Activated T-cell treated with anti-CD3 and anti-CD28 coated beads for 1 hour (primary cell): ENCODE measurements at places on chromosomes 5 and 9.
A peak's percentile ranks its signal among the peaks of the same experiment; 100 is the strongest.

GRCh38 chr9:2248768-2249265, 233.7 kb downstream of the SMARCA2 start:
- DNase-seq: no peak

DNA sequence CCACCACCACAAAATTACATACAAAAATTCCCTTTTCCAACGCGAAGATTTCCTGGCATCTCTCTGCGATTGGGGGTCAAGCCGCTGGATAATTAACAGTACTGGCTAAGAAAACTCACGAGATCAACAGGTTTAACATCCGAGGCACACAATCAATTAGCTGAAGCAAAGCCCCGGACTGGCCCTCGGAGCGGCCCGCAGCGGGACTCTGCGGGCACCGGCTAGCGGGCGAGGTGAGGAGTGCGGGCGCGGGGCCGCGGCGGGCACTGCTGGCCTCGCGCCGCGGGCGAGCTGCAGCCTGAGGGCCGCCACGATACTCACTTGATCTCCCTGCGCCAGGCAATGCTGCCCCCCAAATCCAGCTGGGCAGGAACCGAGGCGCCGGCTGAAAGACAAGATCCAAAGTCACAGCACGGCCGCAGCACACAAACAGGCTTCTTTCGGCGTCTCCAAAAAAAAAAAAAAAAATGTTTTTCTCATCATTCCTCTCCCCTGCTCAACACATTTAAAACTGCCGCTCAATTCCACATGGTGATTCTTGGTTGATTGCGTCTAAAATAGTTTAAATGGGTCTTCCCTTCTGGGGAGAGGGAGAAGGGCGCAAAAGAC, 210.2 kb downstream of the MEF2C start:
- DNase-seq: no peak

GRCh38 chr5:8381972-8382371, 513.0 kb downstream of the MTRR start:
- no peak for DNase-seq

DNA sequence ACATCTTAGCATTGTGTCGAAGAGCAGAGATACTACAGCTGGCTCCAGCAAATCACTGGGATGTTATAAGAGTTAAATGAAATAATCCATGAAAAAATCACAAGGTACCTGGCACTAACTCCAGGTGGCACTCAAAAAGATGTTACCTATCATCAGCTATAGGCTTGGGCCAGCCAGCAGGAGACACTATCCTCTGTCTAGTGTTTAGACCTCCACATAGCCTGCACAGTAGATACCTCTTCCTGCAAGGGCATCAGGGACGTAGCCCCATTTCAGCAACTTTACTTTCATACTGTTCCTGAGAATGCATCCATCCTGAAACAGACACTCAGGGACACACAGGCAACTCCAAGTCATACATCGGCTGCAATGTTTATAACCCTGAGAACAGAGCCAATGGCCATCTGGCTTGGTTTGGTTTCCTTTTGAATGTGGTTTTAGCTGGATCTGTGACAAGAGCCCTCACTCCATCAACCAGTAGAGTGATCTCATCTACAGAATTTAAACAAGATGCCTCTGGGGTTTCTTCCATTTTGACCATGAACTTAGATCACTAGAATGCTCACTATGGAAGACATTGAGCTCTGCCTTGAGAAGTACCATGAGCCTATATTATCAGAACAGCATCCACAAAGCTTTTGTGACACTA, 69.9 kb downstream of the TLE1 start:
- DNase-seq: no peak

GRCh38 chr9:33524306-33524947, 376 bp downstream of the ANKRD18B start:
- no peak for DNase-seq

DNA sequence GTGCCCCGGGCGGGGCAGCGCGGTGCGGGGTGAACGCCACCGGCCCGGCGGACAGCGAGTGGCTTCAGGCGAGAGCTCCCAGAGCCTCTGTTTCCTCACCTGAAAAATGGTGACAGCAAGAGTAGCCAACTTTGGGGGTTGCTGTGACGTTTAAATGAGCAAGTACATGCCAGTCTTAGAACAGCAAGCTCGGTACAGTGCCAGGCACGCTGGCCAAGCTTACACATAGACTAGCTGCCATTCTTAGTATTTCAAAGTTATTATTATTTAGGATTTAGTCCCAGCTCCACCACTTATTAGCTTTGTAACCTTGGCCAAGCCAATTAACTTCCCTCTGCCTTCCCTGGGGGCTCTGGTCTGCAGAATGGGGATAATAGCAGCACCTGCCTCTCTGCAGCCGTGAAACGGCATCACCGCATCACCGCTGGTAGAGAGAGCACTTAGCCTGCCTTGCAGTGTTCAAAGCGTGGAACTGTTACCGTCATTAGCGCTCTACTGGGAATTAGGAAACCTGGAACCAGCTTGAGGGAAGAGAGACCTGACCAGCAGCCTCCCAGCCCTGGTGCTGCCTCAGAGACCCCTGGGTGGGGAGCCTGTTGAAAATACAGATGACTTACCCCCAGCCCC, at the start of gene C9orf50:
C9orf50 (minus strand) TSS at position 433 of the 627 bp plus-strand sequence. CDS start 527 bp downstream, outside the sequence.
- DNase-seq: no peak

DNA sequence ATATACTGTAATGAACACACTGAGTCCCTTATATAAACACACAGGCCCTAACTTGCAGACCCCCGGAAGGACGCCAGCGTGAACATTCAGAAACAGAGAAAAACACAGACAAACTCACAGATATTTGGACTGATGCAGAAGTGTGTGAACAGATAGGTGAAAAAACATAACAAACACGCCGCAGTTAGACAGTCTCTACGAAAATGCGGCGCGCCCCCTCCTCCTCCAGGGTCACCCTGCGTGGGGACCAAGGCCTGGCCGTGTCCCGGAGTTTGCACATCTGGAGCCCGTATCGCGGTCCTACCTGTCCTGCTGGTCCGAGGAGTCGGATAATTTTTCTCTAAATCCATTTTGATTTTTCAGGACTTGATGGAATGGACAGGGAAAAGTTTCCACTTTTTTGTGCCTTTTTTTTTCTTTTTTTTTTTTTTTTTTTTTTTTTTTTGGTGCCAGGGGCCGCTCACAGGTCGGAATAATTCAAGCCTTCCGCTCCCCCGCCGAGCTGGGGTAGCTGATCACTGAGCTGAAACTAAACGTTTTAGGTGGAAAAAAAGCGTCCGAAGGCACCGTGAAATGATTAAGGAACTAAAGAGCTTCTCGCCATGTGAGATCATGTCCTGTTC, at the start of gene PAX5:
PAX5 (minus strand) TSS at position 587 of the 623 bp plus-strand sequence; CDS start at position 350, 237 bp downstream.
- no peak for DNase-seq

DNA sequence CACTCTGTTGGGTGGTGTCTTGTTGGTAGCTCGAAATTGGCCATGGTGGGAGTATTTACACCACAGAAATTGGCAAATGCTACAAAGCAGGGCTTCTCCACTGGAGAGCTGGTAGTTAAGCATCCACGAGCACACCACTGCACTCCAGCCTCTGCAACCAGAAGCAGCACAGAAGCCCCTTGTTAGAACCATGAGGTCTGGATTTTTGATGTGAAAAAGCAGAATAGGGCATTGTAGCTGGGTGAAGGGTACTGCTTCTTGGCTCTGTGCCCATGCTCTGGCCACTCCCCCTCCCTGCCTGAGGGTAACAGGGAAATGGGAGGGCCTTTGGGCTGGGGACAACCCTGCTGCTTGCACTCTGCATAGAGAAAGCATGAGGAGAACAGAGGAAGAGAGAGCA, 81.2 kb upstream of the UBTD2 start:
- no peak for DNase-seq

DNA sequence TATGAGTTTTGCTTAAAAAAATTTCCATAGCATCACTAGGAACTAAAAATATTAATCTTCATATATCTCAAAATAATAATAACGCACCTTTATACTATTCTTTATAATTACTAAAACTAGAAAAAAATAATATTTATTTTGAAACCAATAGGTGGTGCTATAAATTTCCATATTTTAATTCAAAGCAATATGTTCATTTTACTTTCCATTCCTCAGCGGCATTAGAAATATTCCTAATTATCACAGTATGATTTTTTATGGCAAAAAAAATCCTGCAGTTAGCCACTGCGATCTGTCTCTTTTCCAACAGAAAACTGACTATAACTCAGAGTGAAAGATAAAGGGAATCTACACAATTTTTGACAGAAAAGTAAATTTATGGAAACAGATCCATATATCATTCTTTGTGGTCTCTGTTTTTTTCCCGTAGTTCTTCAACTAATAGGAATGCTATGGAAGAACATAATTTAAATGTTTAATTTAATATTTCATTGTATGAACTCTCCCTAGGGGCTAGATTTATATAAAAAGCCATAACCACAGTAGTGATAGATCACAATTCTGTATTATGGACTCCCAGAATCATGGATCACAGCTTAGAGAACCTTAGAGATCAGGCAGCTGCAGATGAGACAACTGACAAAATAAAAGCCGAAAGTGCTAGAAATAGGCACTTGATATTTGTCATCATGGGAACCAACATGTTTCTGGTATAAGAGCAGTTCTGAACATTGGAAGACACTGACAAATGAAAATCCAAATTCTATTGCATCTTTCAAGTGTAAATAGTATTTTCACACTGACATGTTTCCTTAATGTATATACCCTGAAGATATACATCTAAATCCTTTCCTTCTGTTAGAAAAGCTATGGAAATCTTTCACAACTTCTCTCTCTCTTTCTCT, 167.7 kb upstream of the MPDZ start:
- DNase-seq: no peak

DNA sequence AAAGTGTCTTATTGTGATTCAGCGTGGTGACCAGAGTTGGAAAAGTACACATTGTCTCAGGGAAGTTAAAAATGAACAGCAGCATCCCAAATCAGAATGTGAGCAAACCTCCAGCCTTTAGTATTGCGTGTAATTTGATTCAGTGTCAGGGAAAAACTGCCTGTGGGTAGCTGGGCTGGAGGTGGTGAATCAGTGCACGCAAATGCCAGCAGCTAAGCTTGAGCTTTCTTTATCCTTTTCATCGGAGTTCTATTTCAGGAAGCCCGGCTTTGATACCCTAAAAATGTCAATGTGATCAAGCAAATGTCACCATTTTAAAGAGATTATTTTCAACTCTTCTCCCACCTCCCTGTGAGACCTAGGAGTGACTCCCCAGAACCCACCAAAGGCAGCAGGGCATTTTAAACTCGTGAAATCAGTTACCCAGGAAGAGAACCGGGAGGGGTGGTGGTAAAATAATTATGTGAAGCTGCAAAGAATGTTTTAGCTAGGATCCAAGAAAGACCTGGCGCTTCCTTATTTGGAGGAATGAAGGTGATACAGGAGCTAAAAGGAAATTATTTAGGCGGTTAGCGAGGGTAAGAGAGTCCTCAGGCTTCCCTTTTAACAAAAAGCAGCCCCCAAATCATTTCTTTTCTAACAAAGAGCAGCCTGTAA, 25.7 kb upstream of the C5orf47 start:
- no peak for DNase-seq

DNA sequence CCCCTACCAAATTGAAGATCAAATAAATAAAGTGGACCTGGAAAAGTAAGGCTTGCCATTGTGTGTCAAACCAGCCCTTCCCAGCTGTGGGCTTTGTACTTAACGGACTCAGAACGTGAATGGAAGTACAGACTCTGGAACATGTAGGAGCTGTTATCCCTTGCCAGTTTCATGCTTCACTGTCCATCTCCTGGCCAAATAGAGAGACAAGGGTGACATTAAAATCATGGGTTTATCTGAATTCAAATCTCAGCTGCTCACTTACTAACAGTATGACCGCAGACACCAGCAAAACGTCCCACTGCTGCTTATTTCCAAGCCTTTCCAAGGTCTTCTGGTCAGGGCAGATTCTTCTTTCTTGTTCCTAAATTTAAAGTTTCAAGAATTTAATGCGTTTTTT, 52.2 kb downstream of the EXOSC2 start:
- no peak for DNase-seq

DNA sequence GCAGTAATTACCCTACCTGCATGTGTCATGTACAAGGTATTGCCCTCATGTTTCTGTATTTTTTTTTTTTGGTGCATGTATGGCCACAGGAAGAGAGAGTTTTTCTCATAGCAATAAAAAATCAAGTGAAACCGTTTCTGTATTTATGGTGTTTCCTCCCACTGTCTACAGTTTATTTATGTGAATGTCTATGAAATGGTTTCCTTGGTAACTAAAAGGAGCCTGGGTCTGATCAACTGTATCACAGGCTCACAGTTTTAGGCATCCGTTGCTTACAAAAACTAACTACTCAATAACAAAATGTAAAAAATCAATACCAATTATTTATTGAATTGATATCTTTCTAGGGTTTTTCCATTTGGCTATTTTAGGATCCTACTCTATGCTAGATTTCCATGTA, 464.4 kb downstream of the TAF11L14 start:
- DNase-seq: no peak

- no peak for DNase-seq
Observed at GRCh38 chr5:33291216-33292000, 149.4 kb upstream of the TARS1 start.

GRCh38 chr5:119031905-119032304, 39.0 kb upstream of the DMXL1 start:
- no peak for DNase-seq

GRCh38 chr5:598564-598890, 13.6 kb upstream of the CEP72 start:
- no peak for DNase-seq

DNA sequence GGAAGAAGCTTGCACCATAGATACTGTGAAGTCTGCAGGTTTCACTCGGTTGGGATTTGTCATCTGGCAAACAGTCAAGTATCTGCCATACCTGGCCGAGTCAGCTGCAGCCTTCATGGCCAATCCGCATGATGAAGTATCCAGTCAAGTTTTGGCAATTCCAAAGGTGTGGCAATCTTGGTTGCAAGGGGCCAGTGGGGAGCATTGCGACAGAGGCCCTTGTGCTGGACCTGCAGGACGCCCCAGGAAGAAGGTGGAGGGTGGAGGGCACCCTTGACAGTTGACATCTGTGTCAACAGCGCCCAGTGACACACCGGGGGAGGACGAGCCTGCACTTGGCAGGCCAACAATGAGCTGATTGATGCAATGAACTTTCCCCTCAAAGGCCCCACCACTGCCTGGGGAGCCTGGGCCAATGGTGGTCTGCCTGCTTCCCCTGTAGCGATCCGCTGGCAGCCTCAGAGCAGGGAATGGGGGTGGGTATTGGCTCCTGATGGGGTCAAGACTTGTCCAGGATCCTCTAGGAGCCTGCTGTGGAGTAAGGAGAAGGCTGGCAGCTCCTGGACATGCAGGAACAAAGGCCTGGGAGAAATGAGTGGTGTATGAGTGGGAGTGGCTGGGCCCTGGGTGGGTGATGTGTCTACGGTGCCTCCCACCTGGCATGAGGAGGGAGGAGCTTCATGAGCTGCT, 122.8 kb upstream of the PITX1 start:
- DNase-seq: no peak

GRCh38 chr5:54309691-54310432, 511 bp downstream of the ARL15 start:
- peak; percentile 25 for DNase-seq

GRCh38 chr9:133939171-133939785, 52.8 kb downstream of the VAV2 start:
- DNase-seq: no peak
